Uterus (tissue), 4 donors: ENCODE measurements at places on chromosomes 5 and 9. TPM values are rescaled to one million over a fixed set of nuclear protein-coding genes. Genes with fewer than 3 reads are reported as not detected.

DNA sequence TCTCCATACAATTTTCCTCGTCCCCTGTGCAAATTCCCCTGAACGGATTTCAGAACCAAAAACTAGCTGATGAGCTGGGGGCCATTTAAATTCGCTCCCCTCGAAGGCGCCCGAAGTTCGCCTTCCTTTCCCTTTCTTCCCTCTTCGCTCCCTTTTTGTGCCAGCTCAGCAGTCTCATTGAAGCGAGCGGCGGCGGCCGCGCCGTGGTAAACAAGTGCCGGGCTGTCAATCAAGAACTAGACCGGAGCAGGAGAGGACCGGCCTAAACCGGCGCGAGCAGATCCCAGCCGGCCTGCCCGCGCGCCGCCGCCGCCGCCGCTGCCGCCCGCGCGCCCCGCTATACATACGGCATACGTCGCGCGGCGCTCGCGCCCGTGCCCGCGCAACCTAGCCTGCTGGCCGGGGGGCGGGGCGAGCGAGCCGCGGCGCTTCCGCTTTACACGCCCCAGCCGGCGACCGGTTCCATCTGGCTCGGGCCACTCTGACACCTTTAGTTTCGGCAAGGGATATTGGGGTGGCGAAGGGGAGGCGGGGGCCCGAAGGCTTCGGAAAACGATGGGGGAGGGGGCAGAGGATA is 3.1 kb downstream of the ARRDC3 start:
- peak; percentile 92 for DNase-seq

- no peak for DNase-seq
These were observed 272.7 kb downstream of the TRIM32 start for GRCh38 chr9:116959809-116960208.

DNA sequence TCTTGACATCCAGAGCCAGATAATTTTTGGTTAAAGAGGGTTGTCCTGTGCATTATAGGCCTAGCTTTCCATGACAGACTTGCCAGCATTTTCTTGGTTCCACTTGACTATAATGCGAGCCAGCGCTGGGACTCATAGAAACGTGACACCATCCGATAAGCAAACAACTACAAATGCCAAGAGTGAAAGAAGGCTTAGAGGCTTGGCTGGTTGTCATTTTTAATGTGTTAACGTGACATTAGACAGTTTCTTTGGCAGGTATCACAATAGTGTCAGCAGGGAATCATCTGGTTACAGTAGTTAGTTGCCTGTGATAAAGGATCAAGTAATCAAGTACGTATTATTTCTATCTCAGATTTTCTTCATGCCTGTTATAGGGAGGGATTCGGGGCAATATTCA is 20.0 kb upstream of the LIFR start:
- no peak for DNase-seq

The IL9 gene
- total RNA-seq: not detected

DNA sequence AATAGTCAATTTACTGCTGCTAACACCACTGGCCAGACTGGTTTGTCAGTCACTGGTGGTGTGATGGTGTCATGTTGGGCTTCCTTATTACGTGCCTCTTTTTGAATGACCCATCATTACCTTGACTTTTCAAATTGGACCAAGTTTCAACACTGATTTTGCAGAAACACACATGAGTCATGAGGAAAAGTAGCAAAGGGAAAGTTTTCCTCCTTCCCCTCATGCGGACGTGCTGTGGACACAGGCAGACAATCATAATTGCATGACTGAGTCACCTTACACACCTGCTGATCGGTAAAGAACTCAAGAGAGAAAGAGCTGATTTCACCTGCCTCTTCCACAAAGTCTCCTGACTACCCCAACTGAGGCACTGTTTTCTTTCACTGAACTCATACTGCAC is 324.5 kb downstream of the ARRDC3 start:
- no peak for DNase-seq

DNA sequence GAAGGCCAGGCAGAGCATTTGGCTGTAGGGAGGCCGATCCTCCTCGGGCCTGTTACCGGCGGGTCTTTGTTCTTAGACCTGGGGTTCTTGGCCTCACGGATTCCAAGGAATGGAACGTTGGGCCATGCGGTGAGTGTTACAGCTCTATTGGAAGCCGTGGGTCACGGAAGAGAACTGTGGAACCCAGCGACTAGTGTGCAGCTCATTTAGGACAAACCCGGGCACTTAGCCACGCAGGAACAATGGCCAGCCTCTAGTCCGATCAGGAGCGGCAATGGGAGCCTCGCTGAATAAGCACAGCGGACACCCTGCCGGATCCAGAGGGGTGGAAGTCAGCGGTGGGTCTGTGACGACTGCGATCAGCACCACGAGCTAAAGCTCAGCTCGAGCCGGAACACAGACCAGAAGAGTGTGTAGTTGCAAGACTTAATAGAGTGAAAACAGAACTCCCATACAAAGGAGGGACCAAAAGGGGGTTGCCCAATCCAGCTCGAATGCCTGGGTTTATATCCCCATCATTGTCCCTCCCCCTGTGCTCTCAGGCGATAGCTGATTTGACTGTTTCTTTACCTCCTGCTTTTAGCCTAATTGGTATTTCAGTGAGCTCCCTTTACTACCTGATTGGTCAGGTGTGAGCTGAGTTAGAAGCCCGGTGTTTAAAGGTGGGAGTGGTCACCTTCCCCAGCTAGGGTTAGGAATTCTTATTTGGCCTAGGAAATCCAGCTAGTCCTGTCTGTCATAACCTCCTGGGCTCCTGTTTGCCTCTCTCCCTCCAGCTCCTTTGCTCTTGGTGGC is 53.7 kb upstream of the RPL26L1 start:
- DNase-seq: no peak

GRCh38 chr9:107489687-107490605 is at the start of gene KLF4:
Gene KLF4, minus strand, starts transcription at chr9:107489769. Its CDS starts 597 bp downstream, at chr9:107489172.
- peak; percentile 92 for DNase-seq

DNA sequence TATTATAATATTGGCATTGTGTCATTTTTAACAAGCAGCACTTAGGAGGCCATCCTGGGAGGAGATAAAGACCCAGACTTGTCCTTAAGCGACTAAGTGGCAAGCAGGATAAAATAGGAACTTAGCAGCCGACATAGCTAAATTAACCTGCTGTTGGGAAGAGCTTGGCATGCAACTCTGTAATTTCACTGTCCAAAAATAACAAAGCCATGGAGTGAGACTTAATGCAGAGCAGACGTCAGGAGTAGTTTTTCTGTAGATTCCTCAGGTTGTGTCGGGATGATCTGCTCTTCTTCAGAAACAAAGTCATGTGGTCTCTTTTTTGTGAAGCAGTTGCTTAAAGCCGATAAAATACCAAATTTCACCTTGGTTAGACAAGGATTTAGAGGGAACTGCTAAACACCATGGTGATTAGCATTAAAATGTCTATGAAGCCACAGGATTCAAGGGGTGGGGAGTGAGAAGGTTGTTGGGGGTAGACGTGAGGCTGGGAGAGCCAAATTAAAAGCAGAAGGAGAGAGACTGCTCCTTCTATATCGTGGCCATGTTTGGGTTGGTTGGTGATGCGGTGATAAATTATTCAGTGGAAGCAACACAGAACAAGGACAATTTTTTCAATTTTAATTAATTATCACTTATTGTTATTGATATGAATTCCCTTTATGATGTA is 303.0 kb downstream of the CSNK1G3 start:
- no peak for DNase-seq

DNA sequence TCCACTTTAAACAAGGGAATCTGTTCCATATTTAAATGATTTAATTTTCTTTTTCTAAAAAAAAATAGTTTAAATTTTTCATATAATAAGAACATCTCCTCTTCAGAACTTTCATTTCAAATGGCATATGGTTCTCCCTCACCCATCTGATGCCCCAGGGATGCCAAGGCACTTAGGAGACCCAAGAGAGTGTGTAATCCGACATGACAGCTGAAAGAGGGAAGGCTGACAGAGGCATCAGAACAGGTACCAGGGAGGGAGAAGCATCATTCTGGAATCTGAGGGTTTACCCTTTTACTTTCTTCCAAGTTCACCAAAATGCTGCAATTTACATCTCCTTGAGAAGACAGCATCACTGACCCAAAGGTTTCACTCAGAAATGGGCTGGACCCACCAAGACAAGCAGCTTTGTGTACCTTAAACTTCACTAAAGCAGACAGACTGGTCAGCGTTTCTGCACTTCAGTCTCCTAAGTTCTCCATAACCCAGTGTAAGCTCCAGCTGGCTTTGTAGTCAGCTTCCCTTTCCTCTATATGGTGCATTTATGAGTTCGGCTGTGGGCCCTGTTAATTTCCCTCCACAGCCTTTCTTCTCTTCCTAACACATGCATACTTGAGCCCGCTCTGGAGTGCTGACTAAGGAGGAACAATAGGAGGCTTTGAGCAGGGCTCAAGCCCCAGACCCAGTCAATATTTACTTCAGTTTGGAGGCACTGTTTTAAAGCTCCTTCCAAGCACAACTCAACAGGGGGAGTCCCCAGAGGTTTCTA is 17.7 kb downstream of the EFNA5 start:
- DNase-seq: no peak

The GRM6 gene
- total RNA-seq: not detected

GRCh38 chr5:107153283-107153682 is 517.5 kb downstream of the EFNA5 start:
- no peak for DNase-seq

The FSTL4 gene
- 0.41 TPM for total RNA-seq

The FAXDC2 gene
- 25.8 TPM for total RNA-seq

DNA sequence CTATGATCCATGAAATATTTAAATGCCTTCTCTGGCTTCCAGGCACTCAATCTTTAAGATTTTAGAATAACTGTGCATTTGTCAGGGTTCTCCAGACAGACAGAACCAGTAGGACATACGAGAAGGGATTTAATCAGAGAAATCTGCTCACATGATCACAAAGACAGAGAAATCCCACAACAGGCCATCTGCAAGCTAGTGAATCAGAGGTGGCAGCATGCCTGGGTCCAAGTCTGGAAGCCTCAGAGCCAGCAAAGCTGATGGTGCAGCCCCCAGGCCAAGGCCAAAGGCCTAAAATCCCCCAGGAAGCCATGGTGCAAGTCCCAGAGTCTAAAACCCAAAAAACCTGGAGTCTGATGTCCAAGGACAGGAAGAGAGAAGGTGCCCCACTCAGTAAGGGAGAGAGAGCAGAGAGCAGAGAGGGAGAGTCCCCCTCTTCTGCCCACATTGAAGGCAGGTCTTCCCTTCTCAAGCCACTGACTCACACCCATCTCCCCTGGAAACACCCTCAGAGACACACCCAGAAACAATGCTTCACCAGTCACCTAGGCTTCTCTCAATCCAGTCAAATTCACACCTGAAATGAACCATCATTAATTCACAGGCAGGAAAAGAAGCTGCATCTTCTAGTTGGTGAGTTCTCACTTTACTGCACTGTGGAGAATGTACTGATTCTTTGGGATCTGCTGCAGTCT is 48.7 kb downstream of the CAMSAP1 start:
- no peak for DNase-seq

DNA sequence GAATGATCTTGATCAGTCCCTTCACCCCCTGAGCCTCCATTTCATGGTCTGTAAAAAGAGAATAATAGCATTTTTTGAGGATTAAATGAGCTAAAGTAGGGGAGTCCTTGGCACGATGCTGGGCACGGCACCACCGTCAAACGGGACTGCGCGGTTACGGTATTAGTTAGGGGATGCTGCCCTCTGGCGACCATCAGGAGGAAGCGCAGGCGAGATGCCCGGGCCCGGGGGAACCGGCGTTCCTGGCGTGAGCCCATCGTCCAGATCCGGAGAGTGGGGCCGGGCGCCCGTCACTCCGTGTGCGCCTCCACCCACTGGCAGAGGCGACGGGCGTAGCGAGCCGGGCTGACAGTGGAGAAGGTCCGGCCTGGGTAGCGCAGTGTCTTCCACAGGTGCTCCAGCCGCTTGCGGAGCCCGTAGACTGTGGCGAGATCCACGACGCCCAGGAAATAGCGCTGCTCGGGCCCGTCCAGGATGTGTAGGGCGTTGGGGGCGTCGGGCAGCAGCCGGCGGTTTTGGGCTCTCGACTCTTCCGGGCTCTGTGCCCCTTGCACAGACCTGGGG is 4.8 kb upstream of the ST6GALNAC4 start:
- DNase-seq: peak; percentile 80

GRCh38 chr9:115604831-115605483 is 487.0 kb upstream of the TNC start:
- DNase-seq: no peak

DNA sequence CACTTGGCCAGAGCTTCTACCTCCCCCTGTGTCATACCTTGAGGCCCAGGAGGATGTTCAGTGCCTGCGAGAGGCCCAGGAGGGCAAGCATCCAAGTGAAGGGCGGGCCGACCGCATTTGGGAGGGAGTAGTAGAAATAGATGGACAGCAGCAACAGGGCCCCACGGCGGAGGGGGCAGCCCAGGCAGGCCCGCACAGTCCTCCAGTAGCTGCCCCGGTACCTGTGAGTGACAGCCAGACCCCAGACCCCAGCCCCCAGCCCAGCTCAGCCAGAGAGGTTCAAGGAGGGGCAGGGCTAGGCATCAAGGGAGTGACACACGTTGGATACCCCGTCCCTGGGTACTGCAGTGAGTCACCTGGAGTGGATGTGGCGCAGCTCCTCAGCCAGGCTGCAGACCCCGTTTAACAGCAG is 1.4 kb downstream of the STING1 start:
- DNase-seq: peak; percentile 70

DNA sequence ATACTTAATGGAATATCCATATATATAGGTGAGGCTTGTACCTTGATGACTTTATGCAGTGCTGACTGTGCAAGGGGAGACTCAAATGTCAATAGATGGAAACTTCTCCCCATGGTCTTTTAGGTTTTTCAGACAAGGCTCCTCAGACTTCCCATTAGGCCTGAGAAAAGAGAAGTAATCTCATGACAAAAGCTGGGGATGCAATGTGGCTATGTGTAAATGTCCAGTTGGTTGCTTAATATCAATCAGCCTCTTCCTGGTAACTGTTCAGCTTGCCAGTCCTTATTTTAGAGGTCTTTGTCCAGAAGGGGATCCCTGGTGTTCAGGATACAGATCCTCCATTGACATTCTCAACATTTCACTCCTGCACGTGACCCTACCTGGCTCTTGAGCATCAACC is 621.1 kb upstream of the CDH18 start:
- DNase-seq: no peak

DNA sequence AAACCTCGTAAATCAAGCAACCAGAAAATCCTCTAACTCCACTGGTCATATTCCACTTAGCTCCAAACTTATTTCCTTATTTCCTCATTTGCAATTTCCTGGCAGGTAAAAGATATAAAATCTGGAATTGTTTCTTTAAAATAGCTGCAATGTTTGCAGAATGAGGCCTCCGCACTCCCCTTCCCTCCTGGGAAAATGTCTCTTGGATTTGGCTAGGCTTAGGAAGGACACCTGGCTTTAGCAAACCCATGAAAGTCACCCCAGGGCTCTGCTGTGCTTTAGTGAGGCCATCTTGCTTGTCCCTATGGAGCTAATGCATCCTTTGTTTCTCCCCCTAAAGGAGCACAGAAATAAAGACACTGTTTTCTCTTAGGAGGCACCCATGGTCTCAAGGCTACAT is 10.5 kb downstream of the ARSB start:
- no peak for DNase-seq

GRCh38 chr5:16929831-16930230 is 6.3 kb downstream of the MYO10 start:
- no peak for DNase-seq

The LHX3 gene
- total RNA-seq: not detected
